ENCODE measurements at places on chromosomes 1 and 21.
A peak's percentile ranks its signal among the peaks of the same experiment; 100 is the strongest.

- peak; percentile 87 for DNase-seq
Observed at GRCh38 chr1:67532452-67533216, 102.4 kb upstream of the SERBP1 start.

GRCh38 chr1:225565847-225566246 is 87.1 kb downstream of the ENAH start:
- DNase-seq: no peak

- no peak for DNase-seq
Observed at GRCh38 chr1:30337324-30337620, 386.1 kb downstream of the MATN1 start.

GRCh38 chr1:248696261-248696660 is 6.3 kb downstream of the OR14I1 start:
- DNase-seq: no peak

DNA sequence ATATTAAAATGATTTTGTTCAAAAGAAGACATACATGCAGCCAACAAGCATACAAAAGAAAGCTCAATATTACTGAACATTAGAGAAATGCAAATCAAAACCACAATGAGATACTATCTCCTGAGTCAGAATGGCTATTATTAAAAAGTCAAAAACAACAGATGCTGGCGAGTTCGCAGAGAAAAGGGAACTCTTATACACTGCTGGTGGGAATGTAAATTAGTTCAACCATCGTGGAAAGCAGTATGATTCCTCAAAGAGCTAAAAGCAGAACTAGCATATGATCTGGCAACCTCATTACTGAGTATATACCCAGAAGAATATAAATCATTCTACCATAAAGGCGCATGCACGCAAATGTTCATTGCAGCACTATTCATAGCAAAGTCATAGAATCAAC is 126.0 kb upstream of the HMCN1 start:
- no peak for DNase-seq

DNA sequence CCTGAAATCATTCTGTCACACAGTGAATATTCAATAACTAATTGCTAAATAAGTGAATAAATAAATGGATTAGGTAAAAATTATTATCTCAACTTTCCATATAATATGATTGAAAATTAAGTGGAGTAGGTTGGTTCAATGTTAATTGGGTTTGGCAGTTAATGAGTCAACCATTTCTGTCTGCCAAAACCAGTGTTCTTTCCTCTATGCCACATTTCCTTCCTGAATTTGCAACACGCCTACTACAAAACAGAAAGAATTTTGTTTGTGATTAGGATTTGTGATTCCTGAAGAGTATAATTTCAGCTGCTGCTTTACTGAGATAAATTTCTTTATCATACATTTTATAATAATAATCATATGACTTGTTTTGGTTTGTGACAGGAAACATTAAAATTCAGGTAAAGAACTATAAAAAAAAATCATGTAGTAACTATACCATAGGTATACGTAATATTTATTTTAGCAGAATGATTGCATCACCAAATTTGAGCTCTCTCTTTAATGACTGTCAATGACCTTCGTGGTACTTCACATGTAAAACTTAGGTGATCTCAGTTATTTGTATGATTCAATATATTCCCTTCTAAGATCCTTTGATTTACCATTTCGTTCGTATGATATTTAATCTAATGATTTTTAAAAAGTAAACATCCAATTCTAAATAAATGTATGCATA is 241.3 kb downstream of the KCNT2 start:
- DNase-seq: no peak

GRCh38 chr1:201790261-201790660 is 38.7 kb upstream of the IPO9 start:
- no peak for DNase-seq

DNA sequence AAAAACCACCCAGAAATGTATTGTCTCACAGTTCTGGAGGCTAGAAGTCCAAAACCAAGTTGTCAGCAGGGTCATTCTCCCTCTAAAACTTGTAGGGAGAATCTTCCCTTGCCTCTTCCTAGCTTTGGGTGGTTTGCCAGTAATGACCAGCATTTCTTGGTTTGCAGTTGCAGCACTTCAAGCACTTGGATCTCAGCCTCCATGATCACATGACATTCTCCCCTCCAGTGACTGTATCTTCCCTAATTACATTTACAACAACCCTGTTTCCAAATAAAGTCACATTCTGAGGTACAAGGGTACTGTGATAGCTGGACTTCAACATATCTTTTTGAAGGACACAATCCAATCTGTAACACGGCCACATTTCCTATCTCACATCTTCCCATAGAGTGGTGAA is 37.2 kb downstream of the EVI5 start:
- no peak for DNase-seq

GRCh38 chr21:37182222-37182621 is 84.9 kb downstream of the VPS26C start:
- no peak for DNase-seq

DNA sequence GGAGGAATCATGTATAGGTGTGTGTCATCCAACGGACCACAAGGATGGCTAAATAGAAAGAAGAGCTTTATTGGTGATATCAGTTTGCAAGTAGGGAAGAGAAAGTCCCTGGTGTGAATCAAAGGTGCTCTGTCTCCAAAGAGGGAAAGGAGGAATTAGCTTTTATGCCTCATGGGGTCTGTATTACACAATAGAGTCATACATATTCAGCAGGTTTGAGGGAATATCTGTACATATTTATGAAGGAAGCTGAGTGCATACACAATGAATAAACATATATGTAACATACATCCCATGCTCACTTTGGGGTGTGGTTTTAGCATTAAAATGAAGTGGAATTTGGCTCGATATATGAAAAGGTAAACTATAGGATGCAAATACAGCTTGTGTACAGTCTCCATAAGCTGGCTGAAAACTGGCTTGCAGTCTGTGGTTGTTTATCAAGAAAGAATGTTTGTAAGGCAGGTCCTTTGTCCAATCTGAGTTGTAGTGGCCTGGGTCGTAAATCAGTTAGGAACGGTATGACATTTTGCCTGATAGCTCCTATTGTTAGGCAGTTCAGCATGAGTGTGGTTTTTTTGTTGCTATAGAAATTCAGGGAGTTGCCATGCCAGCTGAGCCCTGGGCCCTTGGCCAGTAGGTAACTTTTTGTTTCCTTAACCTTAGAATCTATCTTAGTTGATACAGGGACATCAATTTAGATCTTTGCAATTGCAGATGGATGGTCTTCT is 198.0 kb upstream of the ZP4 start:
- DNase-seq: no peak

DNA sequence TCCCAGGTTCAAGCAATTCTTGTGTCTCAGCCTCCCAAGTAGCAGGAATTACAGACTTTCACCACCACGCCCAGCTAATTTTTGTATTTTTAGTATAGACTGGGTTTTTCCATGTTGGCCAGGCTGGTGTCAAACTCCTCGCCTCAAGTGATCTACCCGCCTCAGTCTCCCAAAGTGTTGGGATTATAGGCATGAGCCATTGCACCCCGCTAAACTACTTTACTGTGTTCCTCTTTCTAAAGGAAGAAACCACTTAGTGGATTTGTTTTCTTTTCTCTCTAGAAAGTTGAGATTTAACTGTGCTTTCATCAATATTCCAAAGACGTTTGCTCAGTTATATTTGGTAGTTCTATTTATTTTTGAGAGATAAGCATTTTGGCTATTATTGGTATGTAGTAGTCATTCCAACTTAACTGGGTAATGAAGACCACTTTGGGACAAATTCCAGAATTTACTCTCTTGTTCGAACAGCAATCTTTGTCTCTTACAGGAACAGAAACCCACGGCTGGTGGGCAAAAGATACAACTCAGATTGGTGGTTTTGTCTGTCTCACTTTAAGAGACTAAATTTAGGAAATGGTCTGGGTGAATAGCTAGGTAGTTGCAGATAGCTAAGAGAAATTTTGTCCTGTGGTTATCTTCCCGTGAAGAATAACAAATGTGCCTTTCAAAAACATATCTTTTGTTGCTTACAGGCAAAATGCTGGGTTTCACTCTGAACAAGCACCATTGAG is 103.5 kb upstream of the CD55 start:
- no peak for DNase-seq

GRCh38 chr1:67439277-67440029 is 9.3 kb upstream of the SERBP1 start:
- DNase-seq: no peak

DNA sequence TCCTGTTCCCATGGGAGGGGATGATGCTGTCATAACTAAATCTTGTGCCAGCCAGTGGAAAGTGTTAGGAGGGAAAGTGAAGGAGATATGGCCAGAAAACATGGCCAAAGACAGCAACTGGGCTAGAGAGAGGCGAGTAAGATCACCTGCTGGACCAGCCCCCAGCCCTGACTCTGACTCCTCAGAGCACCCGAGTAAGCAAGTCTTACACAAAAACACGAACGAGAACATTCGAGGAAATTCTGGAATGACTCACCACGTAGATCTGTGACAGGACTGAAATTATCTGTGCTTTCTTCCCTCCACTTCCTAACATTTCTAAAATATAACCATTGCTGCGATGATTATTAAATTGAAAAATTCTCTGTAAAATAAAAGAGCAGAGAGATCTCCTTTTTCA is 9.2 kb downstream of the ZNF496 start:
- DNase-seq: no peak

Measured in NCI-H510A treated with DMSO at 0.1 percent for 48 hours (cell line).